Adrenal gland (tissue), 19 donors: ENCODE measurements at places on chromosomes 5 and 9. TPM values are rescaled to one million over a fixed set of nuclear protein-coding genes. Genes with fewer than 3 reads are reported as not detected.

DNA sequence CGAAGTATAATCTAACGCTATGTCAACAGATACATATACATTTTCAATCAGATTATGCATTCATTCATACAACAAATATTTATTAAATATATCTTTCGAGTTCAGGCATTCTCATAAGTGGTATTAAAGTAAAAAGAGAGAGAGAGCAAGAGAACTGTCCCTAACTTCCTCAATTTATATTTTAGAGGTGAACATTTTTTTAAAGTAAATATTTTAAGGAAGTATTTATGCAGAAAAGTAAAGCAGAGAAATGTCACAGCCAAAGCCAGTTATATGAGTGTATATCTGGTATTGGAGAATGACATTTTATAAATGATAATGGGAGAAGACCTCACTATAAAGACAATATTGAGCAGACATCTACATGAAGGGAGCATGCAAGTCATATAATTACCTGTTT lies 667.3 kb upstream of the CDH9 start:
- H3K4me1 ChIP-seq: peaks cover 12% of the 10 kb centered on the region
- H3K36me3 ChIP-seq: no peaks in the 10 kb centered on the region
- H3K4me3 ChIP-seq: no peak overlapping the region
- no peak for DNase-seq
- no peak overlapping the region for H3K27ac ChIP-seq

GRCh38 chr5:102296178-102296817 lies at the start of gene SLCO4C1:
Gene SLCO4C1, minus strand, starts transcription at chr5:102296284. Its CDS starts 22 bp downstream, at chr5:102296262.
- no peaks in the 10 kb centered on the region for H3K4me1 ChIP-seq
- H3K36me3 ChIP-seq: no peaks in the 10 kb centered on the region
- H3K27me3 ChIP-seq: peaks cover 4% of the 10 kb centered on the region
- no peak within 1 kb of the TSS for H3K4me3 ChIP-seq

DNA sequence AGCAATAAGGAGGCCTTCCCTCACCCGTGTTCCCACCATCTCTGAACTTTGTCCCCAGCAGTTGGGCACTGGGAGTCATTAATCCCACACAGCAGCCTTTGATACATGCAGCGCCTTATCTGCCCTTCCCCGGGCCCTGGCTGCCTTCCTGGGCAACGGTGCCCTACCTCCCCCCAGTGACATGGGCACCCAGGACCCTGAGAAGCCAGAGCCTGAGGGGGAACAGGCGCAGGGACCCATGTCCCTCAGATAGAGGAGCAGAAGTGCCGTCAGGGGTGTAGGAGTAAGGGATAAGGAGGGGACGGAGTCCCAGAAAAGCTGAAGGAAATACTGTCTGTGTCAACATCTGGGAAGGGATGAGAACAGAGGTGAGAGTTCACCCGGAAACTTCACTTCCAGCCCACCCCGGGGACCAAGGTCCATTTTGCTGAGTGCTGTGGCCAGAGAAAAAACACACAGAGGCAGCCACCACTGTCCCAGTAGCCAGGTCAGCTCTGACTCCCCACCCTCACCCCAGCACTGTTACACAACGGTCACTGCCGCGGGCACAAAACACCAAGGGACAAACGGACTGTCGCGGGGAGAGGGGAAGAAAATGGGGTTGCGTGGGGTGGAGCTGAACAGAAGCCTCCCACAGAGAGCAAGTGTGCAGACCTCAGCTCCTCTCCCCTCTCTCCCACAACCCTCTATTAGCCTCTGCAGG lies 3.8 kb downstream of the PCDH1 start:
- no peak for DNase-seq
- no peak overlapping the region for H3K4me3 ChIP-seq
- H3K4me1 ChIP-seq: peaks cover 16% of the 10 kb centered on the region
- H3K36me3 ChIP-seq: no peaks in the 10 kb centered on the region
- H3K27me3 ChIP-seq: peaks cover 15% of the 10 kb centered on the region
- H3K27ac ChIP-seq: no peak overlapping the region

DNA sequence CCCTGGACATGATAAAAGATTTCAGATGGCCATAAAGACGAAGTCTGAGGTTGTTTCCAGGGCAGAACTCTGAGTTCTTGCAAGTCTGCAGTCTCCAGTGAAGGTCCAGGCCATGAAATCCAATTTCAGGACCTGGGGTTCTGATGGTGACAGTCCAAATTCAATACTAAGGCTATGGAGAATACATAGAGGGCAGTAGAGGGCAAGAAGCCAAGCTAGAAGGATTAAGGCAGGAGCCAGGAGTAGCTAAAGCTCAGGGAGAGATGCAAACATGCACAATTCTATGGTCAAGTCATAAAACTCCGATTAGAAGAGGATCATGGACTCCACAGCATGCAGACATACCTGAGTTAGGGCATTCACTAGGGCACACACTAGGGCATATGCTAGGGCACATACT lies 11.4 kb downstream of the SLIT3 start:
- H3K27me3 ChIP-seq: no peaks in the 10 kb centered on the region
- no peak overlapping the region for H3K27ac ChIP-seq
- H3K4me1 ChIP-seq: peaks cover 11% of the 10 kb centered on the region
- H3K36me3 ChIP-seq: no peaks in the 10 kb centered on the region

DNA sequence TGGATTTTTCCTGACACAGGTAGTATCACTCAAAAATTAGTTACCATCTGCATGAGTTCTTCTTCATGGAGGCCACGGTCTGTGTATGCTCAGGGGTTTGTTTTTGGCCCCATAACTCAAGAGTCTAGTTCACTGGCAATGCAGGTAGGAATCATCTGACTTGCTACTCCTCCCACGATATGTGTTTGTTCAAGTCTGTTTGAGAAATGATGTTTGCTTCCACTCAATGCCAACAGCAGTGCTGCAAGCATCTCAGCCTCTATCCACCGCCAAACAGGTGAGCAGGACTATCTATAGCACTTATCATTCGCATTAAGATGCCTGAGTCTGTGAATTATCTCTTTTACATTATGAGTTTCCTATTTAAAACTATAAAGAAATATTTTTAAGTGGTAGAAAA lies 264.8 kb upstream of the PTGER4 start:
- no peaks in the 10 kb centered on the region for H3K36me3 ChIP-seq
- no peak for DNase-seq
- no peak overlapping the region for H3K27ac ChIP-seq
- H3K4me3 ChIP-seq: no peak overlapping the region
- H3K27me3 ChIP-seq: no peaks in the 10 kb centered on the region

DNA sequence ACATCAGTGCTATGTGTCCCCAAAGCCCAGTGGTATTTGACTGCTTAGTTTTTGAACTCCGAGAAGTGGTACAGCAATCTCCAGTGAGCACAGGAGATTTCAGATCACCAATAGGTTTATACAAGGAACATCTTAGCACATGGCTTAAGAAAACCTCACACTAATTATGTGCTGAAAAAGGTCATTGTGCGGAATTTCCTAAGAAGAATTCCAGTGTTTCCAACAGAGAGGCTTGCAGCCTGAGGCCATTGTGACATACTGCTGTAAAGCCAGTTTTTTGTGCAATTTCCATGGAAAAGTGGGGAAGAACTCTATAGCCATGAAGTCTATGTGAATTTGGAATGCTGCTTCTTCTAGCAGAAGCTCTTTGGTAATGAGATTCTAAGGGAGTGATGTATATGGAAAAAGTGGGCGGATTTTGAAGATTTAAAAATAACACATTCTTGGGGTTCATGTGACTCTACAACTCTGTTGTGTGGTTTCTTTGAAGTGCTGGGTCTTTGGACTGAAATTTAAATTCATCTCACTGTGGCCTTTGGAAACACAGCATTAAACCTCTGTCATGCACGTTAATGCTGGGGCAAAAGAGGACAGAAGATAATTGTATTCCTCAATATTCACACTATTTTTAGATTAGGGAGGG lies 110.5 kb upstream of the CD180 start:
- no peak overlapping the region for H3K4me3 ChIP-seq
- DNase-seq: no peak
- H3K27ac ChIP-seq: no peak overlapping the region

DNA sequence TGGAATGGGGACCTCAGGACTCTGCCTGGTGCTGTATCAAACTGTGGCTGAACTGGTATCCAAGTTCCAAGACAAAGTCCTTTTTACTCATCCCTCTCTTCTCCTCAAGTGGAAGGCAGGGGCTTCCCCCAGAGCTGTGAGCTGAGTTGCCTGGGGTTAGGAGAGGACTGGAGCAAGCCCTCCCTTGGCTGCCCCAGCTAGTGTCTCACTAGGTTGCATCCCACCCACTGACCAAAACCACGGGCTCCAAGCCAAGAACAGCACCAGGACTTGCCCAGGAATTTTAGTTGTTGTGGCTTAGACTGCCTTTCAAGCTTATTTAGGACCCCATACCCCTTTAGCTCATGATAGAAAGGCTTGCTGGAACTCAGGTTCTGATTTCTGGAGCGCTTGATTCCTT lies 158.7 kb upstream of the TNC start:
- H3K27ac ChIP-seq: no peak overlapping the region
- H3K36me3 ChIP-seq: no peaks in the 10 kb centered on the region
- H3K4me1 ChIP-seq: no peaks in the 10 kb centered on the region
- DNase-seq: no peak

GRCh38 chr5:68088302-68088701 lies 127.3 kb upstream of the PIK3R1 start:
- no peaks in the 10 kb centered on the region for H3K27me3 ChIP-seq
- no peak for DNase-seq
- no peak overlapping the region for H3K4me3 ChIP-seq
- no peak overlapping the region for H3K27ac ChIP-seq
- H3K4me1 ChIP-seq: peaks cover 9% of the 10 kb centered on the region

DNA sequence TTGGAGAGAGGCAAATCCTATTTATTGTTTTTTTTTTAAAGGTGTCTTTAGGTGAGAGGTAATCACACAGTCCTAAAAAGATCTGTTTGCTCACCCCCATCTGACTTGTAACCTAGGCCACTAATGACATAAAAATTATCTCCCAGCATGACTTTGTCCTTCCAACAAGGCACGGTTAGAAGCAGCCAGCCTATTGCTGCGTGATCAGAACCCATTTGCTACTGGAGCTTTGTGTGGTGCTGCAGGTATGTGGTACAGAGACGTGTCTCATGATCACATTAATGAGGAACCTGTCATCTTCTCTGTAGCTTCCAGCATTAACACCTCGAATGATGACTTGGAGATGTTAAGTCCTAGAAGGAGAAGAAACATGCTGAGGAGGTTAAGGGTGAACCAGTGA lies 555.8 kb upstream of the TLE4 start:
- H3K27ac ChIP-seq: no peak overlapping the region
- H3K4me1 ChIP-seq: no peaks in the 10 kb centered on the region

- H3K27ac ChIP-seq: no peak overlapping the region
- no peak for DNase-seq
- peaks cover 9% of the 10 kb centered on the region for H3K4me1 ChIP-seq
These were observed 194.4 kb downstream of the ARRDC3 start for GRCh38 chr5:91188755-91189154.

DNA sequence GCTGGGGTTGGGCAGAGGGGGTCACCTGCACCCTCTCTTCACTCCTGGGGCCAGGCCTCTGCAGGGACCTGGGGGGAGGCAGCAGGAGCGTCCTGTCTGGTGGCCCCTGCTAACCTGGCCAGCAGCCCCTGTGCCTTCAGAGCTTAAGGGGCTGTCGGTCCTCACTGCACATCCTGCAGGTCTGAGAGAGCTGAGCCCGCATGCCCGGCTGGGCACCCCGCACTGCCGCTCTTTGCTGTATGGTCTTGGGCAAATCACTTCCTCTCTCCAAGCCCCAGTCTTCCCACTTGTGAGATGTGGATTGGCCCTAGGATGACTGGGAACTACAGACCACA lies 7.9 kb downstream of the FLT4 start:
- no peaks in the 10 kb centered on the region for H3K36me3 ChIP-seq
- no peaks in the 10 kb centered on the region for H3K4me1 ChIP-seq
- DNase-seq: no peak
- no peak overlapping the region for H3K27ac ChIP-seq

SLC25A2 gene
- total RNA-seq: 0.54 TPM

PCDHB13 gene
- 0.72 TPM for total RNA-seq

MSX2 gene
- total RNA-seq: 0.58 TPM
